ENCODE measurements at places on chromosomes 5 and 9. TPM values are rescaled to one million over a fixed set of nuclear protein-coding genes. Genes with fewer than 3 reads are reported as not detected.
A peak's percentile ranks its signal among the peaks of the same experiment; 100 is the strongest.

- no peaks in the 10 kb centered on the region for H3K36me3 ChIP-seq
- H3K4me3 ChIP-seq = no peak overlapping the region
- peak; percentile 67 for DNase-seq
- H3K27ac ChIP-seq = no peak overlapping the region
- no peaks in the 10 kb centered on the region for H3K4me1 ChIP-seq
These were observed 70.4 kb upstream of the CTSV start for GRCh38 chr9:97109194-97109811.

DNA sequence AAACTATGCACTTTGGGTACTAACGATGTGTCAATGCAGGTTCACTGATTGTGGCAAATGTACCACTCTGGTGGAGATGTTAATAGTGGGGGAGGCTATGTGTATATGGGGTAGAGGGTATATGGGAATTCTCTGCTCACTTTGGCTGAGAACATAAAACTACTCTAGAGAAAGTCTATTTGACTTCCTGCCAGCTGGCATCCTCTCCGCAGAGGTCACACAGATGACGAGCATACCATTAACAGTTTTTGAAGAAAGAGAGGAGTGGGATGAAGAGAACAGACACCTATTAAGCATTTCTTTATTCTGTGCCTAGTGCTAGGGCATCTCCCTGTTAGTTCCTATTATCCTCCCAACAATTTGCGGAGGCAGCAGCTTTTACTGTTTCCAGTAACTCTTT is 58.4 kb upstream of the TRIM32 start:
- no peak for DNase-seq
- H3K4me1 ChIP-seq = no peaks in the 10 kb centered on the region
- no peak overlapping the region for H3K4me3 ChIP-seq
- no peaks in the 10 kb centered on the region for H3K36me3 ChIP-seq

DNA sequence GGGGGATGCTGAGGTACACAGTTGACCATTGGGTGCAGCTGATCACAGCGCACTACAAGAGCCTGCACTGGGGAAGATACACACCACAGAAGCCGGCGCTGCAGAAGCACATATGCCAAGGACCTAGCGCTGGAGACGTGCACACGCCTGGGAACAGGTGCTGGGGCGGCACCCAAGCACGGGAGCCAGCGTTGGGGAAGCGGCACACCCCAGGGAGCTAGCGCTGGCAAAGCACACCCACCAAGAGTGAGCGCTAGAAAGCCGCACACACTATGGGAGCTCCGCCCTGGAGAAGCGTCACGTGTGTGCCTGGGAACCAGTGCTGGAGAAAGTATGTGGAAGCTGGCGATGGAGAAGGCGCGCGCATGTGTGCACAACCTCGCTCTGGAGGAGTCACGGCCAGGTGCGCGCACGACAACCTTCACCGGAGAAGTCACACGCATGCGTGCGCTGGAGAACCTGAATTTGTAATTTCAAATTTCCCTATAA is 4.5 kb downstream of the FANCC start:
- peaks cover 23% of the 10 kb centered on the region for H3K4me1 ChIP-seq
- no peaks in the 10 kb centered on the region for H3K36me3 ChIP-seq
- H3K4me3 ChIP-seq = no peak overlapping the region
- DNase-seq = peak; percentile 83
- peak overlapping the region; percentile 44 for H3K27ac ChIP-seq
- H3K27me3 ChIP-seq = no peaks in the 10 kb centered on the region

The SLC6A3 gene
- total RNA-seq = not detected

The TMC1 gene
- total RNA-seq = not detected
